Suprapubic skin (tissue), 4 donors: ENCODE measurements at places on chromosomes 12 and 14.

- no peak for DNase-seq
Measured at GRCh38 chr14:86310611-86311010, 780.7 kb downstream of the FLRT2 start.

DNA sequence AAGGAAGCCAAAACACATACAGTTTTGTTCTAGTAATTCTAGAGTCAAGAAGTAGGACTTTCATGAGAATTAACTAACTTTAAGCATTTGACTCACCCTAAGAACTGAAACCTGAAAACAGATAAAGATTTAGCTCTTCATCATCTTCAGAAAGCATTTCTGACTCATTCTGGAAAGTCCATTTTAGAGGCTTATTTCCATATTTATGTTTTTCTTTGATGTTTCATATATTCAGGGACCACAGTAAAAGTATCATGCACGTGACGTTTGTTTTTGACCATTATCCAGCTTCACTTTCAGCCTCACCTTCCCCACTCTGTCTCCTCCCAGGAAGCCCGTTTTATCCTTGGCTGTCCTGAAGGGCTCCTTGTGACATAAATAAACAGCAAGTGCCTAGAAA is 79.2 kb downstream of the MDGA2 start:
- no peak for DNase-seq

DNA sequence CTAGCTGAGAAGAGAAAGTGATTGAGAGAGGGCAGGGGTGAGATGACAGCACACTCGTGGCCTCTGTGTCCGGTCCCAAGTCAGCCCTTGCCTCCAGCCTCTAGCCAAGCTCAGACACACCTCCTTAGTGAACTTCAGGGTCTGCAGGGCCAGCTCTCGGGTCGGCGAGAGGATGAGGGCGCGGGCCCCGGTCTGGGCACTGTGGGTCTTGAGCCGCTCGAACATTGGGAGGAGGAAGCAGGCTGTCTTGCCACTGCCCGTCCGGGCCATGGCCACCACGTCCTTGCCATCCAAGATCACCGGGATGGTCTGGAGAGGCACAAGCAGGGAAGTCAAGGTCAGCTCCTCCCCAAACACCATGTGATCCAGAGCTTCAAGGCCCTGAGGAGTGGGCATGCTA is 6.3 kb downstream of the DDX54 start:
- DNase-seq, result no peak

DNA sequence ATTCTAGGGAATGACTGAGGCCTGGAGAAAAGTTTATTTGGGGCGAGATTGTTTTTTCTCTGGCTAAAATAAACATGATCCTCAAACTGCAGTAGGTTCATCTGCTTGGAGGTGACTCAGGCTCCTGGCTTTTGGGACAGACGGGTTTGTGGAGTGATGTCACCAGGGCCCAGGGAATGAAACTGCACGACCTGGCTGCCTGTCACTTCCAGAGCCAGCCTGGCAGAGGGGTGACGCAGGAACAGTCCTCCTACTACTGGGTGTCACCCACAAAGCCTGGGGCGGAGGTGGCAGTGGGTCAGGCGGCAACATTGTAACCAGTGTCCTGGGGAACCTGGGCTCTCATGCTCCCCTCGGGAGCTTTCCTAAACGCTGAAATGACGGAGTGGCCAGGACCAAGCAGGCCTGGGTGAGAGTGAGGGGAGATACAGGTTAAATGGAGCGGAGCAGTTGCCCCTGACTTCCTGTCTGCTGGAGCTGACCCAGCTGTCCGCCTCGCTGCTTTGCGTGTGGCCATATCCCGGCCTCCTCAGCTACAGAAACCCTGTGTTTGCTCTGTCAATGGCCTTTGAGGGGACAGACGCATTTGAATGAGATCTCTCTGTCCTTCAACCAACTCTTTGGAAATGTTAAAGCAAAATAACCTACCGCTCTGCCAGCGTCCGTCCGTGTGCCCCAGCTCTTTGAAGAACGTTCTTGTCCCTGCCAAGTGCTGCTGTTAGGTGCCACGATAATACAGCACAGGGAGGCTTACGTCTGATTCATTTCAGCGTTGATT is 6.5 kb downstream of the HIP1R start:
- no peak for DNase-seq

GRCh38 chr12:81811061-81811777 is 52.1 kb upstream of the PPFIA2 start:
- DNase-seq, result no peak

DNA sequence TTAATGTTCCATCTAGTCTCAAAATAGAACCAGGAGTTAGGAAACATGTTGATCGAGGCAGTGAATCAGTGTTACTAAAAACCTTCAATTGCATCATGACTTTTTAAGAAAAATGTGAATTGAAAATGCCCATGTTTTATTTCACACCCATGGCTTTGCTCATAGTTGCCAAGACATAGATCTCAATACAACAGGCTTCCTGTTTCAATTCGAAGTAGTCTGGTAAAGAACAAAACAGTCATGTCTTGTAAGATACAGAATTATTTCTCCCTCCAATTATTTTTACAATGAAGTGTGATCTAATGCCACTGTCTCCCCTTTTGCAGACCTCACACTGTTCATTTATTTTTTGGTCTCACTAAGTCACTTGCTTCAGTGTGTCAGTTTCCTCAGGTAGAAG is 44.6 kb upstream of the FAR2 start:
- DNase-seq, result no peak

DNA sequence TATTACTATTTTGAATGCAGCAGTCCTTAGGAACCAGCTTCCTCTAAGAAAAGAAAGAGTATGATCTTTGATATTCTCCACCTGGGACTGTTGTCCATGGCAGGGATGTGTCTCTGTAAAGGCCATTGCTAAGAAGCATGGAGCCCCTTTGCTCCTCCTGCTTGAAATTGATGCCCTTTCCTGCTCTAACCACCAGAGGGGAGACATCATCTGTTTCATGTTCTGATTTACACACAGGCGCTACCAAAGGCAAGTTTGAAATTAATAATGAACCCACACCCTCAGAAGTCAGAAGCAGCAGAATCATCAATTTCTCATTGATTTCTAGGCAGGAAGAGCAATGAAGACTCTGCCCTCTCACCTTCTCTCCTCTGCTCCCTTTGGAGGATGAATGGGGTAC is 253.8 kb downstream of the RMST start:
- DNase-seq, result no peak
